ENCODE measurements at places on chromosomes 5 and 9.

GRCh38 chr5:12615141-12615820 is 711.0 kb upstream of the CTNND2 start:
- DNase-seq: no peak

DNA sequence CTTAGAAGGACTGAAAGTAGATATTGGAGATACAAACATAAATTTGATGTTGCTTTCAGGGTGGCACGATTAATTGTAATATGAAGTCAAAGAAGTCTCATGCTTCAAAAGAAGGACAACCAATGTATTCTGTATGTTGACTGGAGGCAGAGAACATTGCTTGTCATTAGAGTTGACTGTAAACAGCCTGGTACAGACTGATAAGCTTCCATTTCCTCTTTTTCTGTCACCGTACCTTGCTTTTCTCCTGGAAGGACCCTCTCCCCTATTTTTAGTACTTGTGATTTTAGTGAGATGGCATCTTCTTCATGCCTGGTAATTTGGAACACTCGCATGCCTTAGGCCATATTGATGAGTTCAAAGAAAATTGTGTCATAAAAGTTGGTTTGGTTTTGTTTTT is 809.4 kb downstream of the PRELID2 start:
- no peak for DNase-seq

GRCh38 chr5:90968319-90968718 is 409.7 kb downstream of the ADGRV1 start:
- no peak for DNase-seq

DNA sequence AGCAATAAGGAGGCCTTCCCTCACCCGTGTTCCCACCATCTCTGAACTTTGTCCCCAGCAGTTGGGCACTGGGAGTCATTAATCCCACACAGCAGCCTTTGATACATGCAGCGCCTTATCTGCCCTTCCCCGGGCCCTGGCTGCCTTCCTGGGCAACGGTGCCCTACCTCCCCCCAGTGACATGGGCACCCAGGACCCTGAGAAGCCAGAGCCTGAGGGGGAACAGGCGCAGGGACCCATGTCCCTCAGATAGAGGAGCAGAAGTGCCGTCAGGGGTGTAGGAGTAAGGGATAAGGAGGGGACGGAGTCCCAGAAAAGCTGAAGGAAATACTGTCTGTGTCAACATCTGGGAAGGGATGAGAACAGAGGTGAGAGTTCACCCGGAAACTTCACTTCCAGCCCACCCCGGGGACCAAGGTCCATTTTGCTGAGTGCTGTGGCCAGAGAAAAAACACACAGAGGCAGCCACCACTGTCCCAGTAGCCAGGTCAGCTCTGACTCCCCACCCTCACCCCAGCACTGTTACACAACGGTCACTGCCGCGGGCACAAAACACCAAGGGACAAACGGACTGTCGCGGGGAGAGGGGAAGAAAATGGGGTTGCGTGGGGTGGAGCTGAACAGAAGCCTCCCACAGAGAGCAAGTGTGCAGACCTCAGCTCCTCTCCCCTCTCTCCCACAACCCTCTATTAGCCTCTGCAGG is 3.8 kb downstream of the PCDH1 start:
- DNase-seq: no peak

GRCh38 chr5:58314356-58315210 is 145.3 kb downstream of the PLK2 start:
- DNase-seq: no peak

- no peak for DNase-seq
Observed at GRCh38 chr5:60101573-60101972, 208.0 kb upstream of the PDE4D start.

DNA sequence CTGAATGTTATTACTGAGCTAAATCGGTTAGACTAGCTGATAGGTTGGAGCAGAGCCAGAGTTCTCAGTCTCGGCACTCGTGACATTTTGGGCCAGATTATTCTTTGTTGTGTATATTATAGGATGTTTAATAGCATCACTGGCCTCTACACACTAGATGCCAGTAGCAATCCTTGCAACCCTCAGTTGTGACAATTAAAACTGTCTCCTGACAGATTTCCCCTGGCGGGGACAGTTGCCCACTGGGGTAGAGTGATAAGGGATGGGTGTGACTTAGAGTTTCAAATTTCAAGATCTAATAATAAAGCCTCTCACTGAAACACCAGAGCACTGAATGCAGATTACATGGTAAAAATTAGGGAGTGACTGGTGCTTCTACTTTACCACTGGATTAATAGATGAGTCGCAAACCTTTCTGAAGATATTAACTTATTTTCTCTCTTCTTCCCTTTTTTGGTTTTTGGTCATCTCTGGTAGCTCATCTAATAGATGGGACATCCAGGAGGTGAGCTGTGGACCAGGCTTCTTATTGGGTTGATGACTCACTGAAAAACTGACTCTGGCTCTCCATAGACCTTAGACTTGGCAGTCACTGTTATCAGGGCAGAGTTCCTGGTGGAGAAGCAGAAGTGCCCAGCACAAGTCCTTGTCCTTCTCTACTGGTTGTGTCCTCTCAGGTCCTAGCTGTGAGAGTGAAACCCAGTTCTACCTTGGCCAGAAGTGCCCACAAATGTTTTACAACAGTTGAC is 150.3 kb downstream of the UNC13B start:
- no peak for DNase-seq

GRCh38 chr5:38443390-38443789 is 113.1 kb downstream of the LIFR start:
- no peak for DNase-seq

GRCh38 chr5:10455277-10455670 is 13.6 kb downstream of the ROPN1L start:
- DNase-seq: no peak

GRCh38 chr9:34443976-34444375 is 14.4 kb downstream of the FAM219A start:
- DNase-seq: no peak

DNA sequence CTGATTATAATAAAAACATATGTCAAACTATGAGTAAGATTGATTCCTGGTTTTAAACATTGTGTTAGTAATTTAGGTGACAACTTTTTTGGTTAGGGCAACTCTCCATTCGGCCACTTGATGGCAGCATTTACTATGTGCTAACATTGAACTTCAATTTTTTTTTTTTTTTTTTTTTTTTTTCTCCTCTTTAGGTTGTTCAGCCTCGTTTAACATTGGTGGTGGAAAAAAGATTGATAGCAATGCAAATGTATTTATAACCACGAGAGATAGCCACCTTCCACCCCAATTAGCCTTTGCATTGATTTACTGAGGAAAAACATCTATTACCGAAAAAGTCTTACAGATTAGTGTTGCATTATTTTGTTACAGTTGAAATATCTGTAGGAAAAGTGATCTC is 159.1 kb downstream of the CSNK1G3 start:
- no peak for DNase-seq

DNA sequence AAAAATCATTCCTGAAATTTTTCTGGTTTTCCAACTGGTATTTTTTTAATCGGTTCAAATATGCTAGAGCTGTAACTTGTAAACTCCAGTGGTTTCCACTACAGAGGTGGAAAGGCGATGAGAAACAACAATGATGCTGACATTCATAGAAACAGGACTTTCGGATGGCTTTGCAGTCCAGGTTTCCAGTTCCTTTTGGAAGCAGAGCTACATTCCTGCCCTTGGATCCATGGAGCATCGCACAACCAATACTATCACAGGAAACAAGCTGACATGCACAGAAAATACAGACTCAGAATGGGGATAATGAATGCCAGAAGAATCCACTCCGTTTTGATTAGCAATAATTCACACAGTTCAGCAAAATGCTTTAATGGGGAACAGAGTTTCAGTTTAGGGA is 140.0 kb downstream of the EPB41L4A start:
- no peak for DNase-seq

- no peak for DNase-seq
Observed at GRCh38 chr9:88006511-88007290, 32.4 kb upstream of the CDK20 start.

GRCh38 chr5:57642066-57642465 is 159.5 kb upstream of the ACTBL2 start:
- DNase-seq: no peak

- no peak for DNase-seq
Observed at GRCh38 chr9:84993105-84993504, 323.6 kb downstream of the NTRK2 start.

- no peak for DNase-seq
Observed at GRCh38 chr5:38417658-38418017, 138.8 kb downstream of the LIFR start.

- no peak for DNase-seq
Observed at GRCh38 chr9:86351880-86352279, 2.3 kb downstream of the TUT7 start.

GRCh38 chr5:172106511-172107356 is 81.3 kb downstream of the STK10 start:
- peak; percentile 58 for DNase-seq

GRCh38 chr9:123471843-123472570 is 116.0 kb downstream of the CRB2 start:
- no peak for DNase-seq

GRCh38 chr9:12464910-12465512 is 228.2 kb upstream of the TYRP1 start:
- DNase-seq: no peak

DNA sequence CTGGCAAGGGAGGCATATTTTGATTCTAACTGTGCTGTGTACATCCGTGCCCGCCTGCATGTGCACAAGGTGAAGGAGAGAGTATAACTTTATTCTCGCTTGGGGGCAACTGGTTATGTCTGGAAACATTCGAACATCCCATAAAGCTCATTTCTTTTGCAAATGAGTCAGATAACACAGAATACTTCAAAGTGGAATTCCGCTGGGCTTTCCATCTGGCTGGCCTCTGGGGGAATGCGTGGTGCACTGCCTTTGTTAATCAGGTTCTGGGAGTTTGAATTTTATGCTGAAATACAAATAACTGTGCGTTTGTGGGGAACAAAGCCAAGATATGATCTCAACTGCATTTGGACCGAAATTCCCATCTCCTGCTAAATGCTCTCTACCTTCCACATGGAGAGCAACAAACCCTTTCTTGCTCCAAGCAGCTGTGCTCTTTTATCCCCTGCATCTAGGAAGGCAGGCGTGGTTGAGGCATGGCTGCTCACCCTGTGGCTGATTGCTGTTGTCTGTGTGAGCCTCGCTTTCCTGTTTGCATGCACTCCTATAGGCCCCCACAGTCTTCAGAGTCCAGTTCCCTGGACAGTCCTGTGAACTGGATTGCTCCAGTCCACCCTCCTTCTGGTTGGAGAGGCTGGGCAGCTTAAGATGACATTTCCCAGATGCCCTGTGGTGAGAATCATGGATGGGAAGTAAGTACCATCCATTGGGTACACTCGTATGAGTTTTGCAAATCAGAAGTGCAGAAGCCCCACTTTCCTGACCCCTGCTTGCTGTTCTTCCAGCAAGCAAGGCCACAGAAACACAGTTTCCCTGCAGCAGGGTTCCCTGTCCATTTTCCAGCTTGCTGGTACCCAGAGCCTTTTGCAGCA is 82.9 kb upstream of the ALDH1B1 start:
- DNase-seq: no peak

DNA sequence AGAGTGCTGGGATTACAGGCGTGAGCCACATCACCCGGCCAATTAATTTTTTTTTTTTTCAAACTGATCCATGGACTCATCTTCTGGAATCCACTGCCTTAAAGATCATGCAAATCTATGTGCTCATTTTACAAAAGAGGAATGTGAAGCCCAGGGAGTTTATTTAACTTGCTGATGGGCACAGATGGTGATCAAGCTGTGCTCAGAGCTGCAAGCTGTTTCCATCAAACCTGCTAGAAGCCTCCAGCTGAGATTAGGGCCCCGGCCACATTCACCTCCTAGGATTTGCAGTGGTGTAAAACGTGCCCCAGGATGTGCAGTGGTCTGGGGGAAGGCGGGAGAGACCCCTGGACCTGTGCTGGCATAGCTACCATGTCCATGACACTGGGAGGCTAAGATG is 56.1 kb upstream of the TUT7 start:
- no peak for DNase-seq

- DNase-seq: no peak
Observed at GRCh38 chr5:82414041-82414388, 135.9 kb upstream of the RPS23 start.

DNA sequence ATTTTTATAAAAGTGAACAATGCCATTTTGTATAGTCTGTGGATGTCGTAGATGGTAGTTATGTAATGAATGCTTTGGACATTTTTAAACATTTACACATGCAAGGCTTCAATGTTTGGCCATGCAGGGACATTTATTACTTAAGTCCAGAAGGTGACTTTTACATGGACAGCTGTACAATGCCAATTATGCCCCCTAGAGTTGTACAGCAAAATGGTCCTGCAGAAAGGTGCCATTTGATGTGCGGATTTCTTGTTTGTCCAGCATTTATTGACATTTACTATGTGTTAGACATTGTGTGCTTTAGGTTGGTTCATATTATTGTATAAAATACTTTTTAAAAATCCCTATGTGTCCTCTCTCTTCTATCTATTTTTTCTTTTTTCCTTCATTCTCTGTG is 22.5 kb upstream of the COMMD10 start:
- DNase-seq: no peak

- no peak for DNase-seq
Observed at GRCh38 chr9:130337784-130338380, 72.3 kb downstream of the HMCN2 start.

GRCh38 chr9:70130266-70130665 is 86.6 kb downstream of the MAMDC2 start:
- no peak for DNase-seq

DNA sequence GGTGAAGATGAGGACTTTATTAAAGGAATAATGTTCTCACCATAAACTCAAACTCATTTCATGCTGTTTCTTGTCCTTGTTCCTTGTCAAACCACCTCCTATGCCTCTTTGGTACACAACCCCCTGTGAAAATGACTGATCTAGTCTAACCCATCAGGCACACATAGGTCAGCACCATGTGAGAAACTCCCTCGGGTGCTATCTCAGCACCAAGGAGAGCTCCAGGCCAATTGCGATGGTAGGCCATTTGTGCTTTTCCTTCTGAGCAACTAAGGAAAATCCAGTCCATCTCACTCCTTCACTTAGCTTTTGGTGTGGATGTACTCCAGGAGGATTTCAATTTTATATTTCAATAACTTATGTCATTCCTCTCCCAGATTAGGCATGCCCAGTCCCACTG is 199.8 kb downstream of the ZNF608 start:
- DNase-seq: no peak

DNA sequence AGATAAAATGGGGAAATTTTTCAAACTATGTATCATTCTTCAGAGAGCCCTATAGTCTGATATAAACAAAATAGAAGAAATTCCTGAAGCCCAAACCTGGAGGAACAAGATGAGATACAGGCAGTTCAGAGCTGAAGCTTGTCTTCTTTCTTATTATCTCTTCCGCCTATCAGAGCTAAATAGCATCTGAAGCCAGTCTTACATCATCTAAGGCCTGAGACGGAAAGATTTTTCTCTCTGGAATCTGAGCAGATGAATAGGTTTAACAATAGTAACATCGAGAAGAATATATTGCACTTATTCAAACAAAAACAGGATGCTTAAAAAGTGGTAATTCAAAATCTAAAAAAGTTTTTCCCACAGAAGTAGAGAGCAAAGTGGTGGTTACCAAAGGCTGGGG is 59.8 kb downstream of the LPAR1 start:
- no peak for DNase-seq
